CD8-positive, alpha-beta memory T cell (primary cell): ENCODE measurements at places on chromosomes 6 and 20. TPM values are rescaled to one million over a fixed set of nuclear protein-coding genes. Genes with fewer than 3 reads are reported as not detected.

Gene MUCL3
- total RNA-seq = not detected

- DNase-seq = no peak
Observed at GRCh38 chr6:92667843-92668242, 751.5 kb downstream of the EPHA7 start.

- DNase-seq = no peak
Observed at GRCh38 chr6:125957845-125958244, 1.3 kb downstream of the HINT3 start.

DNA sequence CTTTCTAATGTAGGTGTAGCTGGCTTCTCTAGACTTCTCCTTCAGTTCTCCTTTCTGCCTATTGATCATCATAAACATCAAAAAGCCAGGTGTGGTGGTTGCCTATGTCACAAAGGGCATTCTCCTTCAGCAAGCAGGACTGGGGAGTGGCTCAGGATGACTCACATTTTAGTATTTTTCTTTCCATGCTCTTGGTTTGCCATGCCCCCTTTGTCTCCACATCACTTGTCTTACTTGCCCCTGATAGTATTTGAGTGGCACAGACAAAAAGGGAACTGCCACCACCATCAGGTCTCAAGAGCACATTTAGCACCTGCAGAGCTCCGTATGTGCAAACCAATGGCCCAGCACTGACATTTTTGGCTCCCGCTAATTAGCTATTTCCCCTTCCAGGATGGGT lies 698.8 kb downstream of the DHX35 start:
- no peak for DNase-seq

- no peak for DNase-seq
Observed at GRCh38 chr6:6660339-6661045, 72.0 kb downstream of the LY86 start.

GRCh38 chr20:2253256-2253655 lies 42.5 kb upstream of the TGM3 start:
- no peak for DNase-seq

Gene KIFC1
- 52.7 TPM for total RNA-seq

DNA sequence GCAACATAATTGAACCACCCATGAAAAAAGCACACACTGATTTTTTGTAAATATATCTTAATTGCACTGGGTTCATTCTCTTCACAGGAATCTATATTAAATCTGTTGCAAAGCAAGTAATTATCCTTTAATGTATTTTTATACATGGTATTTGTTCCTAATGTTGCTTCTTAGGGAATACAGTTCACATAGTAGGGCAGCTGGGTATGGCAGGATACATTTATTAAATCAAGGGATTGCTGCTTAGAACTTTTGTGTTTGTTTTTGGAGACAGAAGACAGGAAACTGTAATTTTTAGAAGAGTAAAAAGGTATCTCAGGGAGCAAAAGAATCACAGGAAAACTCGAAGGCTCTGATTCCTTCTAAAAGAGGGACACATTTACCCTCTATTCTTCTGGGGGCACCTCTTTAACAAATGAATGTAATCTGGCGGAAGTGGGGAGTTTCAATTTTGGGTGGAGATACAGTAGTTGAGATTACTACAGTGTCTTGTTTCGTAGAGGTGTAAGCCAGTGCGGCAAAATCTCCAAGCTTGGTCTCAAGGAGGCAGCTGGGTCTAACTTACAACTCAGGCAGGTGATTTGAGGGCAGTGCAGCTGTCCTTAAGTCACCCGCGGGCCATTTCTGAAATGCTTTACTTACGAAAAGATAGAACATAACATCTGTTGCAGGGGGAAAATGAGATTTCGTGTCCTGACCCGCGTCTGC lies 812 bp upstream of the SMIM13 start:
- no peak for DNase-seq

Gene HCK
- total RNA-seq = 0.28 TPM

DNA sequence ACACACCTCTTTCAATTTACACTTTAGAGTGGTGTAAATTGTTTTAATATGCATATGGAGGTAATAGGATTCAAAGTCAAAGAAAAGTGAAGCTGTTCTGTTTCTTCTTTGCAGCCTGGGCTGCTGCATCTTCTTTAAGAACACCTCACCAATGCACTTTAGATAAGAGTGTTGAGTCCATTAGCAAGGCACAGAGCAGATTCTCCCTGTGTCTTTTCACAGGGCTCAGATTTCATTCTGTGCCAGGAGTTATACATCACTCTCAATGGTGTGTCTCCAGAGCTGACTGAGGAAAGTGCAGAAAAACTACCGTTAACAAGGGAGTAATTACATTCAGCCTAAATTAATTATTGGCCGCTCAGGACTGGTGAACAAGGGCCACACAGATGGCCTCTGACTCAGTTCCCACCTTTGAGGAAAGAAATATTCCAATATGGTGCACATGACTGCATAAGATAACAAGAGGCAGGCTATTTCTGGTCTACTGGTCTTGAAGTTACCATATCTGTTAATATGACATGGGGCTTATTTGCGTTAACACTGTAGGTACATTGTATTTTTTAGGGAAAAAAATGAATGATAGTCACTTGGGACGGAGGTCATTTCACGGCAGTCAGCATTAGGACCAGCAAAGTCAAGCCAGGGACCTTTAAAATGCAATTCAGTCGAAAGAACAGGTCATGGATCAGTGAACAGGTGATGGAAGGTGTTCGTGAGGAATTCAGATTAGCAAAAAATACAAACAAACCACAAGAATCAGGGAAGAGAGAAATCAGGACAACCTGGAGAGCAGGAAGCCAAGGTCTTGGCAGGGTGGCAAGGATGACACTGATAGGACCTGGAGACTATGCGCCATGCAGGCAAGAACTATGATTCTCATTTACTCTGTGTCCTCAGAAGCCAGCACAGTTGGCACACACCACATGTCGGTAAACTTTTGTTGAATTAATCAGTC lies 203.7 kb downstream of the TBX18 start:
- DNase-seq = no peak

Gene HTR1E
- total RNA-seq = not detected
